ENCODE measurements at places on chromosomes 1 and 21.

- no peak for DNase-seq
These were observed 581 bp downstream of the SSU72 start for GRCh38 chr1:1573843-1574720.

- DNase-seq, result no peak
These were observed 5.7 kb upstream of the CHD5 start for GRCh38 chr1:6185635-6186382.

- no peak for DNase-seq
These were observed 62.1 kb downstream of the MATN1 start for GRCh38 chr1:30661311-30661710.

DNA sequence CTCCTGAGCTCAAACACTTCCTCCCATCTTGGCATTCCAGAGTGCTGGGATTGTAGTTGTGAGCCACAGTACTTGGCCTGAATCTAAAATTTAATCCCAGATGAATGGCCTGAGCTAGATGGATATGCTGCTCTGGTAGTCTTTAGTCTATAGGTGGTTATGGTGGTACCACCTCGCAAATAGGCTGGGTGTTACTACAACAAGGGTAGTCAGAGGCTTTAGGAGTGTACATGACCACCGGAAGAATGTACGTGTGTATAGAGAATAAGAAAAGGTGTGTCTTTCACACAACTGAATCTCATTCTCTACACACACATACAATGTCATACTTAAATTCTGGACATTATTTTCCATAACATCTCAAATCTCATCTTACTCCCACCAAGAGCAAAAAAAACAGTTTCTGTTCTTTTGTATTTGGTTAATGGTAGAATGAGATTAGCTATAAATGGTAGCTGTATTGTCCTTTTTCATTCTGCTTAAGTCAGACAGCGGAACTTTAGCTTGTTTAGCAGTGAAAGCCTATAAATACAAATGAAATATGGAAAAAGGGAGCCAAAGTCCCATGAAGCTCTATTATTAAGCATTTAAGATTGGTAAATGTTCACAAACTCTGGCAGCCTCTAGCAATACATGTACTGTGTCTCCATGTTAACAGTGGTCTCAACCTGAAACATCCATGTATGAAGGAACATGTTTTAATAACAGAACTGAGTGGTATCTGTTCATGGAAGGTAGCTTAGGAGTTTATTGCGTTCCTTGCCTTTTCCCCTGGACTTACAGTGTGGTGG lies 16.2 kb downstream of the CAP1 start:
- DNase-seq, result no peak

GRCh38 chr1:36085686-36086526 lies 2.0 kb downstream of the TEKT2 start:
- DNase-seq, result no peak

GRCh38 chr1:150981177-150981804 lies 801 bp upstream of the ANXA9 start:
- no peak for DNase-seq

DNA sequence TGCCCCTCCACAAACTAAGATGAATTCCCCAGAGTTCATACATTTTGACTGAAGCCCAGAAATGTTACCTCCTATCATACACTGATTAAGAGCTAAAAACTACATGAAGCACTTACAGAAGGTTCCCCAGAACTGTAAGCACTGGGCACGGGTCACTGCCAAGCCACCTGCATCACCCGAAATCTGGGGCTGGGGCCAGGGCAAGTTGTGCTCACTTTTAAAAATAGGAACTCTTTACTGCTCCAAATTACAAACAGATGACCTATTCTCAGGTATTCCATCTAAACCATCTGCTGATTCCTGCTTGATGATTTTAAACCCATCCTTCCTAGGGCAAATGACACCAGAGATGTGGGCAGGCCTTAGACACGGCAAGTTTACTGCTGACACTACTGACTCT lies 4.8 kb downstream of the SETD4 start:
- DNase-seq, result no peak

DNA sequence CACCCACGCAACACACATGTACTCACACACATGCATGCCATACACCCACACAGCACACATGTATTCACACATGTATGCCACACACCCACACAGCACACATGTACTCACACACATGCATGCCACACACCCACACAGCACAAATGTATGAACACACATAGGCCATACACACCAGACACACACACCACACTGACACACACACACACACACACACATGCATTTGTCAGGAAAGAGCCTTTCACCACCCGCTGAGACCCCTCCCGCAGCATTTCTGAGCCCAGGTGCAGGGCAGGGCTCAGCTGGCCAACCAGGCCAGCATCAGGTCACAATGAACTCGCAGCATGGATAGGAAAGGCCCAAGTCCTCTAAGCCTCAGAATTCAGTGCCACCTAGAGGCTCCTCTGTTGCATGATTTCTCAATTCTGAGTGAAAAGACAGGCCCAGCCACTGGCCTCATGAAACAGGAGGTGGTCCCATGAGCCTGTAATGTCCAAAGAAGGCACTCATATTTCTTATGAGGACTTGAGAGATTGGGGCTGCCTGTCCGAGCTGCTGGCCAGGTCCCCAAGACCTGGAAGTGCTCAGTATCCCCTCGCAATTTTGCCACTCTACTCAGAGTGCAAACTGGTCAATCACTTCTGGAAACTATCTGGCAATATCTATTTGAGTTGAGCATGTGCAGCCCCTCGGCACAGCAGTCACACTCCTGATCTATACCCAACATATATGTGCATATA lies 57.3 kb downstream of the PSMG1 start:
- DNase-seq, result peak; percentile 49

DNA sequence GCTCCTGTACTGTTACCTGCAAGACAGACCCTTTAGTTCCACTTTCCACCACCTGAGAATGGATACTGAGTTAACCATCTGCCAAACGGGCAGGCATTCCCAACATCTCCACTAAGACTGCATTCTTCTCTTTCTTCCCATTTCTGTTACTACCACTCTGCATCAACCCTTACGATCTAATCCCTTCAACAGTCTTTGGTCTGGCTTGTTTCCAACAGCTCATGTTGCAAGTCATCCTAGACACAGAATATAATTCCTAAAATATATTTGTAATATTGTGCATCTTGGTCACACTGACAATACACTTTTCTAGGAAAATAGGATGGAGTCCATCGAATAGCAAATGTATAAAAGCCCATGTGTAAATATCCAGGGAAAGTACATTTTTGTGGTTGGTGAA lies 166.7 kb downstream of the SIPA1L2 start:
- DNase-seq, result no peak

- no peak for DNase-seq
These were observed 86.7 kb upstream of the LYPLAL1 start for GRCh38 chr1:219086956-219087469.

DNA sequence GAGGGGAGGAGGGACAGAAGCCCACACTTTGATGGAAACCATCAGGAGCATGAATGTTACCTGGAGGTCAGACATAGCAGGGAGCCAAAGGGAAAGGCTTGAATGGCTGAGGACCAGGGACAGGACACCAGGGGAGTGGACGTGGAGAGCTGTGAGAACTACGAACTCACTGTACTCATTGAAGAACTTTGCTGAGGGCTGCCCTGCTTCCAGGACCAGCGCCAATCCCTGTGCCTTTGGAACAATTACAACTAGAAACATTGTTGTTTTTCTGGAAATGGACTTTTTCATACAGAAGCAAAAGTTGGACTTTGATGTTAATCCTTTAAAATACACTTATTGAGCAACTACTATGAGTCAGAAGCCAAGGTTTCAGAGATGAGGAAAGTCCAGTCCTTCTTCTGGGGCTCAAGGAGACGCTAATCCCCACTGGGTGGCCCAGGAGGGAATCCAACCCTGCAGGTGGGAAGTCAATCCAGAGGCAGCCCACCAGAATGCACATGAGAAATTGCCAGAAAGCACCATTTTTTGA lies 12.9 kb downstream of the TSPAN2 start:
- DNase-seq, result no peak

- DNase-seq, result no peak
These were observed 3.9 kb downstream of the NEGR1 start for GRCh38 chr1:72278461-72278860.

DNA sequence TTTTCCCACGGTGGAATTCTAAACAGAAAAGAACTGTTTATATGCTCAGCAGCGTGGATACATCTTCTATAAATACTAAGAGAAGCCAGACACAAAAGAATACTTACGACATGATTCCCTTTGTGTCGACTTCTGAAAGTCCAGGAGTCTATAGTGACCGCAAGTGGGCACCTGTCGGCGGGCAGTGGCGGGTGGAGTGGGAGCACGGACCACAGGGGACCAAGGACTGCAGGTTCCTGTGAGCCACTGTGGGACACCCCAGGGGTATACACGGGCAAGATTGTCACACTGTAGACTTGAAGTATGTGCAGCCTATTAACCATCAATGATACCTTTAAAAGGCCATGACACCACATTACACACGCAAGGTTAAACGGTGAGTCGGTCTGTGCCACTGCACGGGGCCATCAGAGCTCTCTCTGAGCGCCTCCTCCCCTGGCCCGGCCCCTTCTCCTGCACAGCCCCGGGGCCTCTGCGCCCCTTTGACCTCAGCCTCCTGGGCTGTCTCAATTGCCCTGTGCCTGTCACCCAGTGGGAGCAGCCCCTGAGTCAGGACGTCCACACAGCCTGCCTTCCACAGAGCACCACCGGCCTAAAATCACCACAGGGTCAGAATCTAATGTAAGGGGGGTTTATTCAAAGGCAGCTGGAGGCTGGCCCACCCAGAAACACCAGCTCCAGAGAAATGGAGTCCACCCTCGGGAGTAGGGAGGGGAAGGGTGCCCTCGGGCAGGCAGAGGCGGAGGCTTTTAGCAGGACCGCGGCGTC lies 90.0 kb upstream of the COL6A1 start:
- no peak for DNase-seq

- DNase-seq, result peak; percentile 69
These were observed 2.7 kb downstream of the DISP1 start for GRCh38 chr1:222817529-222817928.

- no peak for DNase-seq
These were observed 408.0 kb downstream of the RWDD3 start for GRCh38 chr1:95642035-95642434.

DNA sequence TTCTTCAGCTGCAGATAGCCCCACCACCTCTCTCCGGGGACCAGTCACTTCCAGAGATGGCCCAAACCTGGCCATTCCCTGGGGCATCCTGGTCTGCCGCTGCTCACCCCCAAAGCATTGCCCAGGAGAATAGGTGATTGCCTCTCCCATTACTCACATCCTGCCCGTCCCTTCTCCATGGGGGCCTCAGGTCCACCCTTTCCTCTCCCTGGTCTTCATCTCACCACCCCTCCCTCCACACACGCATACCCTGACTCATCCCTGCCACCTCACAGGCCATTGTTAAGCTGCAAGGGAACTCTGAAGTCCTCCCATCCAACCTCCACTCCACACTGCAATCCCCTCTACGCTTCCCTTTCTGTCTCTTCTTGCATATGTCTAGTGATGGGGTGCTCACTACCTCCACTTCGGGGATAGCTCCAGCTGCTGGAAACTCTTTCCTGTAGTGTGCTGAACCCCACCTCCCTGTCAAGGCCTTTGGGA lies at the start of gene PLEKHG5:
TSS of gene PLEKHG5 (minus strand) at position 188 of the 483 bp plus-strand sequence. CDS start 14,096 bp downstream, outside the sequence.
- DNase-seq, result no peak

- DNase-seq, result no peak
These were observed 92.8 kb upstream of the CACNA1E start for GRCh38 chr1:181390410-181391077.

GRCh38 chr1:156801409-156802121 lies 15.1 kb downstream of the SH2D2A start:
- no peak for DNase-seq

DNA sequence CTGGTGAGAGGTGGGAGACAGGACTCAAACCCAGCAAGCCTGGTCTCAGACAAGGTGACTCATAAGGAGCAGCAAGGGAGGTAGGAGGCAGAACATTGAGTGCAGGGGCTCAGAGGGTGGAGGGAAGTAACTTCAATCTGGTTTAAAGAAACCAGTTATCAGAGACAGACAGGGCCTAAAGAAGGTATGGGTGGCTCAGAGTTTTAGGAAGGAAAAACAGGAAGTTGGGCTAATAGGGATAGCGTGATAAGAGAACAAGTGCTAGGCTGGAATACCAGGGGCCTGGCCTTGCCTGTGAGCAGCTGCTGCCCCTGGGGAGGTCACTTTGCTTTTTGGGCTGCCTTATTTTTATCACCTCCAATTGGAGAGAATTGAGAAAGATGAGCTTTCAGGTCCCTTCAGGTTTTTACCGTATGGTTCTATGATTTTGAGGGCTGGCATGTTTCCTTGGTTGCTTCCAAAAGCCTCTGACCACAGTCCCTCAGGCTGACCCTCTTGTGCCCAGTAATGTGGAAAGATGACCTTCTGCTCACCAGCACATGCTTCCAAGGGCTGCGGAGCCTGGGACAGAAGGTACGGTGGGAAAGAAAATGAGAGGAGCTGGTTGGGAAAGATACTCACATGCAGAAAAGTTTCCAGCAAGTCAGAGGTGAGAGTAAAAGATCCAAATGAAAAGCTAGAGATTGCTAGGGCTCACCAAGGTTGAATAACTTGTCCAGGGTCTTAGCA lies 77.0 kb downstream of the DDR2 start:
- no peak for DNase-seq

DNA sequence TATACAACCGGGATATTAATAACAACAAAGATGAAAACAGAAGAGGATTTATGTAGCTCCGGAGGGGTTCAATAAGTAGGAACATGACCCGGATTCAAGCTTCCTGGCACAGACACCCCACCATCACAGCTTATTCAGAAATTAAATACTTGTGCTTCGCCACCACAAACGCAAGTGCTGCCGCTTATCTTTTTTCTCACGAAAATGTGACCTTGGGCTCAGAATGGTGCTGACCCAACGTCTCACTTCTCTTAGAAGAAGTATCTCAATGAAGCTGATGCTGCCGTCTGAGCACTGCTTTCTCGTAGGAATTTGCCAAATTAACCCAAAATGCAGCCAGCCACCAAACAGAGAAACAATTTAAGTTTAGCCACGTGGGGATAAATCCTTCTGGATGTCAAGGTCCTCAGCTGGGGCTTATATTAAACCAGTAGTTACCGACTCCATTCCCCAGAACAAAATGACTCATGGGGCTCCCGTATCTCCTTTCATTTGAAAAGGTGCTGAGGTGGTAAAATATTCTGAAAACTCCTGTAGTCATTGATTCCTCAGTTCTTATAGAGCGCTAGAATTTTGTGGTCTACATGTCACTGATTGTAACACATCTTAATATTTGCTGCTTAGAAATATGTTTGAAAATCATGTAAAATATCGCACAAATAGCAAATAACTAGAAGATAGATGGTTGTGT lies 466.7 kb downstream of the SMYD3 start:
- no peak for DNase-seq

- no peak for DNase-seq
These were observed 60.5 kb downstream of the RHBG start for GRCh38 chr1:156429313-156430060.

- no peak for DNase-seq
These were observed 133.0 kb upstream of the CTTNBP2NL start for GRCh38 chr1:112263042-112263441.

DNA sequence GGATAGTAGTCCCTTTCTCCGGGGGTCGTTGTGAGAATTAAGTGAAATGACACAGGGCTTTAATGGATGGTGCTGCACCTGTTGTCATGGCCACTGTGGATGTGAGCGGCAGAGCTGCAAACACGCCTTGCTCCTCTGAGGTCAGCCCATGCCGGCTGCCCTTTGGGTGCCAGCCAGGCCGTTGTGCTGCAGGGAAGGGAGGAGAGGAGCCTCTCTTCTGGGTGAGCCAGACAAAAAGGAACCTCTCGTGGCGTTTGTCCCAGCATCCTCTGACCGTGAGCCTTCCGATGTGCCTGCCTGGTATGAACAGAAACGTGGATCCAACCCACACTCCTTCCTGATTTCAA lies 383.0 kb upstream of the VAMP3 start:
- no peak for DNase-seq

GRCh38 chr1:33094486-33094885 lies 13.5 kb downstream of the AZIN2 start:
- DNase-seq, result no peak

GRCh38 chr21:34574601-34575529 lies 40.0 kb downstream of the RCAN1 start:
- DNase-seq, result no peak
